ENCODE measurements at places on chromosomes 4 and X.

GRCh38 chr4:138458751-138459150 is 216.6 kb upstream of the SLC7A11 start:
- no peak for DNase-seq

- DNase-seq = peak; percentile 46
These were observed 53.4 kb downstream of the PALLD start for GRCh38 chr4:168550064-168550766.

- peak; percentile 65 for DNase-seq
These were observed 137.0 kb downstream of the KCNIP4 start for GRCh38 chr4:21811565-21811964.

GRCh38 chrX:15416133-15416993 is 32.1 kb upstream of the VEGFD start:
- peak; percentile 6 for DNase-seq

DNA sequence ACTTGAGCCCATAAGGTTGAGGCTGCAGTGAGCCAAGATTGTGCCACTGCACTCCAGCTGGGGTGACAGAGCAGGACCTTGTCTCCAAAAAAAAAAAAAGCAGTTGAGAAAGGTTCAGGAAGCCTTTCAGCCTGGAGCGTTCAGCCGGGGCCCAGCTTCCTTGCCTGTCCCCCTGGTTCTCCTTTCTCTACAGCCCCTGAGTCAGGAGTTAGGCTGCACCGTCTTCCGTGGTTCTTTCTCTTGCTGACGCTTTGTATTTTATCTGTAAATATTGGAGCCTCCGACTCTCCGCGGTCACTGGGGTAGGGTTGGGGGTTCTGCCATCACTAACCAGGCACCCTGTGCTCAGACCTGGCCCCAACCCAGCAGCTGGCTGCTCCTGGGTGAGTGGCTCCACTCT is 13.8 kb upstream of the UVSSA start:
- DNase-seq = no peak

GRCh38 chrX:9943420-9943819 is 23.7 kb upstream of the CLDN34 start:
- no peak for DNase-seq

DNA sequence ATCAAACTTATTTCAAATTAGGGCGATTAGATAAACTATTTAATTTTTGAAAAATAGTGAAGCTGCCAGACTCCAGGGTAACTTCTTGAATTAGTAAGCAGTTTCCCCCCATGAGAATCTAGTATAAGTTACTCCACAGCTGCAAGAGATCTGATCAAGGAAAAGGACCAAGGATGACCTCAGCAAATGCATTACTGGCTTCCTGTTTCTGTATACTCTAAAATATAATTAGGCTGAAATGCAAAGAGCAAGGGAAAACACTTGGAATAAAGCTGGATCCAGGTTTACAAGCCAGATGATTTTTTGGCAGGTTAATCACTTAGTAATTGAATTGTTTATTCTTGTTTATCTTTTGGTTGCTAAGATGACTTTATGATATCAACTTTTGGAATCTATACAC is 13.4 kb upstream of the P2RY10 start:
- no peak for DNase-seq

DNA sequence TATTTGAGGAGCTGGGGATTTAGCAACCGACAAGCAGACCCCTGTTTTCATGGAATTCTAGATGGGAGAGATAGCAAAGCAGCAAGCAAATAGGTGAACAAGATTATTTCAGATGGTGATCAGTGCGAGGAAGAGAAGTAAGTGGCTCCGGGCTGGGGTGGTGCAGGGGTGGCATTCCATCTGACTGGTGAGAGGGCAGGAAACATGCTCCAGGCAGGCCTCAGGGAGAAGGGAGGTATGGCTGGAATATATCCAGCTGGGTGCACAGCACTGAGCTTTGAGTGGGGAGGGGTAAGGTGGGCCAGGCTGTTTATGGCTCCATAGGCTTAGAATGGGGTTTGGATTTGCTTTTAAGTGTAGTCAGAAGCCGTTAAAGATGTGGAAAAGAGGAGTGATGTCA is 21.2 kb downstream of the PTTG2 start:
- DNase-seq = no peak

- DNase-seq = no peak
These were observed 25.6 kb downstream of the IQSEC2 start for GRCh38 chrX:53255738-53256191.

DNA sequence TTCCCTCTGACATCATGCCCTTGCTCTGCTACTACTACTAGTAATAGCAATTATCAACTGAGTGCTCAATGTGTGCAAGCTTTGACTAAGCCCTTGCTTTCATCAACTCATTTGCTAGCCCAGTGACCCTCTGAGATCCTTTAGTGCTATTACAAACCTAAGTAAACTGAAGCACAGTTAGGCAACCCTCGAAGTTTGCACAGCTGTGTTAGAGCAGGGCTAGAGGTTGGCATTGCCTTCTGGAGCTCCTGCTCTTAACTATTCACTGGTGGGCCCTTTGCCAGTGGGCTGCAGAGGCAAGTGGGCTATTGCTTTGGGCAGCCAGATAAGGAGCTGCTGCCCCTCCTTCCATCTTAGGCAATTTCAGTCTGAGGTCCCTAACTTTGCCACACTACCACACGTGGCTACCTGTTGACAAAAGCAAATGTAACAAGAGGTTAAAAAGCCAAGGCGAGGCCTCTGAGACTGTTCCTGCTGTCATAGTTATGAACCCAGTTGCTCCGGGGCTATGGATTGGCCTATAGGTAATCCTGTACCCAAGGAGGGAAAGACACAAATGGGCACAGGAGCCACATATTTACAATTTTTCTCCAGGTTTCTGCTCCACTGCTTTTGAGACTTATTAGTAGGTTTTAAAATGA is 41.5 kb upstream of the ANKRD50 start:
- no peak for DNase-seq

Measured in cardiac fibroblast (primary cell).